Cardiac muscle cell (in vitro differentiated cells and primary cell): ENCODE measurements at places on chromosomes 12 and 14. TPM values are rescaled to one million over a fixed set of nuclear protein-coding genes. Genes with fewer than 3 reads are reported as not detected.

DNA sequence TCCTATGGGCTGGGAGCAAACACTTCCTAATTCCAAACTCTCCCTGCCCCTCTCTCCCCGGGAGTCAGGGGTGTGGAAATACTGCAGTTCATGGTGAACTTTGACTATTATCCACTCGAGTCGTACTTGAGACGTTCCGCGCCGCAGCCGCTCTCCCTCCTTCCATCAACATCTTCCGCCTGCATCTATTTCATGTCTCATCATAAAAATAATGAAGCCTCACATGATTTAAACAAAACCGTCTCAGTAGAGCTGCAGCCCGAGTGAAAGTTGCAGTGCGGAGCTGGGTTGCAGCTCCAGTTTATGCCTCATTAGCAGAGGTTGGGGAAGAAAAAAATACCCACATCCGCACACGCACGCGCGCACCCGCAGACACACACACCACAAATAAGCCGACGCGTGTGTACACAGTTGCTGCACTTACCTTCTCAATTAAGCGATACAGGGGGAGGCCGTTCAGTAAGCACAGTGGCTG, 283 bp downstream of the LMO3 start:
- peaks cover 25% of the 10 kb centered on the region for H3K4me1 ChIP-seq
- H3K27ac ChIP-seq = peak overlapping the region; percentile 58
- peaks cover 36% of the 10 kb centered on the region for H3K27me3 ChIP-seq

- no peaks in the 10 kb centered on the region for H3K27me3 ChIP-seq
- H3K27ac ChIP-seq = peak overlapping the region; percentile 50
- no peaks in the 10 kb centered on the region for H3K36me3 ChIP-seq
- peaks cover 23% of the 10 kb centered on the region for H3K4me1 ChIP-seq
- no peak overlapping the region for H3K4me3 ChIP-seq
Observed at GRCh38 chr12:7994731-7995205, 37.7 kb upstream of the FOXJ2 start.

- H3K4me1 ChIP-seq = no peaks in the 10 kb centered on the region
- no peaks in the 10 kb centered on the region for H3K36me3 ChIP-seq
- no peaks in the 10 kb centered on the region for H3K27me3 ChIP-seq
- H3K4me3 ChIP-seq = no peak overlapping the region
- H3K27ac ChIP-seq = no peak overlapping the region
Observed at GRCh38 chr14:85653029-85653428, 123.1 kb downstream of the FLRT2 start.

- H3K36me3 ChIP-seq = no peaks in the 10 kb centered on the region
- no peaks in the 10 kb centered on the region for H3K4me1 ChIP-seq
- no peak overlapping the region for H3K4me3 ChIP-seq
- no peak overlapping the region for H3K27ac ChIP-seq
- peaks cover 32% of the 10 kb centered on the region for H3K27me3 ChIP-seq
Observed at GRCh38 chr12:128298091-128298748, 31.2 kb downstream of the TMEM132C start.

GRCh38 chr12:17982556-17982955, 107.4 kb downstream of the RERGL start:
- H3K36me3 ChIP-seq = no peaks in the 10 kb centered on the region
- no peak for DNase-seq
- H3K4me1 ChIP-seq = no peaks in the 10 kb centered on the region
- H3K4me3 ChIP-seq = no peak overlapping the region

DNA sequence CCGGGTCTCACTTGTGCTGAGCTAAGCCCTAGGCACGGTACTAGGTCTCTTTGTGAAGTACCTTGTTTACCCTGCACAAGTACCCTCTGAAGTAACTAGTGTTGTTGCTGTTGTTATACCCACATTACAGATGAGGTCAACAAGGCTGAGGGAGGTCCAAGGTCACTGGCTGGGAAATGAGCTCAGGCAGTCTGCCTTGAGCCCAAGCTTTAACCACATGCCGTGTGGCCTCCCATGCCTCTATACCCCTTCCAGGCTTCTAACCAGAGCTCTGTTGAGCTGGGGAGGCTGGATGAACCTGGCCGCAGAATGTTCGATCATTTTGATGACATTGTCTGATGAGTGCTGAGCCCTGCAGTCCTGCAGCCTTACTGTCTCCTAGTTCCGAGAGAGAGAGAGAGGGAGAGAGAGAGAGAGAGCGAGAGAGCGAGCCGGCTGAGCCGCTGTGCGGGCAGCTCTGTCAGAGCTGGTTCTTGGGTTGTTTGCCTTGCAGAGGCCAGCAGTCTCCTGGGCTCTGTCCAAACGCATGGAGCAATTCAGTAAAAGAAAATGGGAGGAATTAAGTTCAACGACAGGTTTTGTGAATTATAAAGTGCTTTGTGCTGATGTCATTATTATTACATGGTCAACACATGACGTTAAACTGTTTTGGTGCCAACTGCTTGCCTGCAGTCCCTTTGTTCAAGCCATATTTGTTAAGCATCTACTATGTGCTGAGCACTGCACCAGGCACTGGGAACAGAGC, 13.1 kb downstream of the JDP2 start:
- no peaks in the 10 kb centered on the region for H3K27me3 ChIP-seq
- H3K36me3 ChIP-seq = no peaks in the 10 kb centered on the region
- no peak overlapping the region for H3K27ac ChIP-seq

GRCh38 chr12:56377310-56377988, 14.8 kb upstream of the APOF start:
- no peak overlapping the region for H3K4me3 ChIP-seq
- no peaks in the 10 kb centered on the region for H3K4me1 ChIP-seq
- H3K36me3 ChIP-seq = no peaks in the 10 kb centered on the region
- no peak for DNase-seq

- H3K27ac ChIP-seq = no peak overlapping the region
- peaks cover 7% of the 10 kb centered on the region for H3K4me1 ChIP-seq
- no peaks in the 10 kb centered on the region for H3K36me3 ChIP-seq
- DNase-seq = no peak
- H3K4me3 ChIP-seq = no peak overlapping the region
- H3K27me3 ChIP-seq = no peaks in the 10 kb centered on the region
Observed at GRCh38 chr14:56081139-56081538, 37.1 kb upstream of the PELI2 start.

DNA sequence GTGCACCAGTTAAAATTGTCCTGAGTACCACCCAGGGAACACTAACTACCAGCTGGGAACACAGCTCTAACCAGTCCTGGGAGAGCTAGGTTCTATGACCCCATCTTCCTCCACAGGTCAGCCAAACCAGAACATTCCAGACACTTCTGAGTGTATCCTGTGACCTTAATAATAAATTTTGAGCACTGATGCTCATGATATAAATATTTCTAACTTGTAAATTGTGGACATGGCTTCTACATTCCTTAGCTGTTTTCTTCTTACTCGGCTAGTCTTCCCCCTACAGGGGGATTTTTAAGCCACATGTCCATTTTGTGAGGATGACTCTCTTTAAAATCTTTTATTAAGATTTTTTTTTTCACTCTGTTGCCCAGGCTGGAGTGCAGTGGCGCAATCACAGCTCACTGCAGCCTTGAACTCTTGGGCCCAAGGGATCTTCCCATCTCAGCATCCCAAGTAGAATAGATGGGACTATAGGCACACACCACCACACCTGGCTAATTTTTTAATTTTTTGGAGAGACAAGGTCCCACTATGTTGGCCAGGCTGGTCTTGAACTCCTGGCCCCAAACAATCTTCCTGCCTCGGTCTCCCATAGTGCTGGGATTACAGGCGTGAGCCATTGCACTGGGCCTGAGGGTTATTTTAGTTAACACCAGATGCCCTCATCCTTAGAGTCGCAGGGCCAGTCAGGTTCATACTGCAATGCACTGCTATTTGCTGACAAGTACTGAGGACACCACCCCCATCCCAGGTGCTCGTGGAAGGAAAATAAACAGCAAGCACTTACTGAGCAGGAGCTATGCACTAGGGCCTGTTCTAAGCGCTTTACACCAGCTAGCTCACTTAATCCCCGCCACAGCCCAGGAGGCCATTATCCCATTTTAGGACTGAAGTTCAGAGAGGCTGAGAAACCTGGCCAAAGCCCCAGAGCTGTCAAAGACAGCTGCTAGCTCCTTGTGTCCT, 142.6 kb upstream of the NCOR2 start:
- no peak overlapping the region for H3K4me3 ChIP-seq
- H3K27ac ChIP-seq = no peak overlapping the region
- H3K4me1 ChIP-seq = no peaks in the 10 kb centered on the region
- peak; percentile 68 for DNase-seq

GRCh38 chr12:56206452-56207166, 15.1 kb downstream of the RNF41 start:
- H3K27ac ChIP-seq = peak overlapping the region; percentile 37
- H3K27me3 ChIP-seq = no peaks in the 10 kb centered on the region
- peak; percentile 64 for DNase-seq
- H3K4me3 ChIP-seq = no peak overlapping the region
- no peaks in the 10 kb centered on the region for H3K4me1 ChIP-seq

DNA sequence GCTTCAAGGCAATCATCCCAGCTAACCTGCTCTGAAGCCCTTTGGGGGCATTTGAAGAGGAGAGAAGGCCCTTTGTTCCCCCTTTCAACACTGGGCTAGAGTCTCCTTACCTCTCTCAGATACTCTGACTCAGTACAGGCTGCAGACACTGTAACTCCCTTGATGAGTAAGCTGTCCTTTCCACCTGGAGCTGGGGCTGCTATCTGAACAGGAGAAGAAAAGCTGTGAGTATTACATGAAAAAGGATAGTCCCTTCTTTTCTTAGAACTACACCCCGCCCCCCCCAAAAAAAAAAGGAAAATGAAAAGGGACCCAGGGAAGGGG, 186.6 kb upstream of the PLEKHG7 start:
- H3K4me3 ChIP-seq = no peak overlapping the region
- no peak overlapping the region for H3K27ac ChIP-seq
- H3K27me3 ChIP-seq = no peaks in the 10 kb centered on the region
- H3K36me3 ChIP-seq = no peaks in the 10 kb centered on the region

GRCh38 chr14:68571928-68572525, 220.8 kb downstream of the ZFP36L1 start:
- H3K27me3 ChIP-seq = no peaks in the 10 kb centered on the region
- no peaks in the 10 kb centered on the region for H3K36me3 ChIP-seq
- H3K27ac ChIP-seq = no peak overlapping the region
- no peak for DNase-seq
- H3K4me1 ChIP-seq = no peaks in the 10 kb centered on the region

PTCSC3 gene
- total RNA-seq = not detected in 2 replicates

GRCh38 chr12:19036673-19037357, 92.7 kb upstream of the PLEKHA5 start:
- DNase-seq = peak; percentile 65
- H3K27me3 ChIP-seq = no peaks in the 10 kb centered on the region
- peak overlapping the region; percentile 59 for H3K27ac ChIP-seq
- H3K4me3 ChIP-seq = no peak overlapping the region

CHD8 gene
- total RNA-seq = 59.2 and 71.4 TPM in 2 replicates

KIF5A gene
- total RNA-seq = 0.36 and 0.49 TPM in 2 replicates

C12orf42 gene
- not detected in 2 replicates for total RNA-seq

GRCh38 chr14:64891839-64892375, 12.2 kb upstream of the SPTB start:
- H3K4me1 ChIP-seq = no peaks in the 10 kb centered on the region
- peaks cover 8% of the 10 kb centered on the region for H3K27me3 ChIP-seq
- no peak overlapping the region for H3K4me3 ChIP-seq
- no peaks in the 10 kb centered on the region for H3K36me3 ChIP-seq
- peak; percentile 75 for DNase-seq

GRCh38 chr12:68364328-68364727, 32.2 kb upstream of the MDM1 start:
- no peak for DNase-seq
- H3K36me3 ChIP-seq = no peaks in the 10 kb centered on the region
- H3K4me1 ChIP-seq = peaks cover 6% of the 10 kb centered on the region
- H3K27ac ChIP-seq = no peak overlapping the region
- H3K27me3 ChIP-seq = no peaks in the 10 kb centered on the region

- no peaks in the 10 kb centered on the region for H3K27me3 ChIP-seq
- peaks cover 13% of the 10 kb centered on the region for H3K4me1 ChIP-seq
- no peaks in the 10 kb centered on the region for H3K36me3 ChIP-seq
- no peak for DNase-seq
- H3K4me3 ChIP-seq = no peak overlapping the region
- H3K27ac ChIP-seq = no peak overlapping the region
Observed at GRCh38 chr14:79436335-79436734, 775.0 kb downstream of the DIO2 start.

GSC gene
- total RNA-seq = 1.2 and 1.3 TPM in 2 replicates

TOMM20L gene
- not detected in 2 replicates for total RNA-seq

DNA sequence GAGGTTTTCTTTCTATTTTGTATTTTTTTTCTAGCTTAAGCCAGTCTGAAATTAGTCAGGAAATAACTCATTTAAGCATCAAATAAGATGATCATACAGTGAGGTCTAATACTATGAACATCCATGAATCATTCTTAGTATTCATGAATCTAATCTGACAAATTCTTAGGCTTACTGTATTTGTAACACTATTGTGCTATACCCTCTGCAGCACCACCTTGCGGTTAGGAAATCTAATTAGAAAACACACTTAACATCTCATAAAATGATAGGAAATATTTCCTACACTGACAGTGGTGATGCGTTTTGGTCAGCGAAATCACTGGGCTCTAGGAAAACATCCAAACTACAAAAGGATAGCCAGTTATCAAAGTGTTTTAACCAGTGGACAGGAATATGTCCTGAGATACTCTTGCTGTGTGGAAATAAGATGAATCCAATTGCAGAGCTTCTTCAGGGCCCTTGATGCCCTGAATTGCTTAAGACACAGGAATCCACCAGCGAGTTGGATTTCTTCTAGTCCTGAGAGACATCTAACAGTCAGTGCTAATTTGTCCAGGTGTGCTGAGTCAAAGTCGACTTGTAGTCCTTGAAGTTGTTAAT, 109.3 kb upstream of the MYF6 start:
- no peaks in the 10 kb centered on the region for H3K4me1 ChIP-seq
- no peak overlapping the region for H3K27ac ChIP-seq
- DNase-seq = peak; percentile 29
- H3K27me3 ChIP-seq = no peaks in the 10 kb centered on the region
- H3K4me3 ChIP-seq = no peak overlapping the region

DNA sequence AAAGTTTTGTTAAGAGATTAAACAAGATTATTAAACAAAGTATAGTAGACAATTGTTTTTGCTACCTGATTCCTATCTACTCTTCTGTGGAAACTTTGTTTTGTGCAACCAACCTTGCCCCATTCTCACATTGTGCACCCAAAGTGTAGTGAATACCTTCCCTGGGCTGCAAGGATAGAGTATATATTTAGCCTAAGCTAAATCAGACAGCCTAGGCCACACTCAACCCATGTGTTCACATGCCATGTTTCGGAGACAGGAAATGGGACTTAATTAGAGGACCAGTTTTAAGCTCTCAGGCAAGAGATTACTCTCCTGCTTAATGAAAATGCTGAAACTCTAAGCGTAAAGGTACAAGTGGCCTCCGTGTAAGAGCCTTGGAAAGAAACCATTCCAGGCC, 734.9 kb upstream of the USP15 start:
- H3K27me3 ChIP-seq = no peaks in the 10 kb centered on the region
- H3K4me1 ChIP-seq = no peaks in the 10 kb centered on the region
- H3K27ac ChIP-seq = no peak overlapping the region
- H3K4me3 ChIP-seq = no peak overlapping the region
- H3K36me3 ChIP-seq = no peaks in the 10 kb centered on the region
